Gastroesophageal sphincter (tissue), 4 donors: ENCODE measurements at places on chromosomes 16 and 17.

DNA sequence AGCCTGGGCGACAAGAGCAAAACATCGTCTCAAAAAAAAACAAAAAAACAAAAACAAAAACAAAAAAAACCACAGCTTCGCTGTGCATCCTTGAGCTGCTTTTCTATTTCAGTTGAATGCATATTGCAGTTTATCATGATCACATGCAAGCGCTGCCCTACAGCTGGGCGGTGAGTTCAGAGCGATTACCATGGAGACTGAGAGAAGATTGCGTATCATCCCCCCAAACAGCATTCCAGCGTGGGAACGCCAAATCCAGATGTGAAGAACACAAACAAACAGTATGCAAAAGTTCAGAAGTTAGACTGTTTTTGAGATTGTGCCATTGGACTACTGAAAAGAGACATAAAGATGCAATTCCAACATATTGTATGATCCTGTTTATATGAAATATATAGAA lies 15.1 kb upstream of the SLC52A1 start:
- ATAC-seq = no peak

DNA sequence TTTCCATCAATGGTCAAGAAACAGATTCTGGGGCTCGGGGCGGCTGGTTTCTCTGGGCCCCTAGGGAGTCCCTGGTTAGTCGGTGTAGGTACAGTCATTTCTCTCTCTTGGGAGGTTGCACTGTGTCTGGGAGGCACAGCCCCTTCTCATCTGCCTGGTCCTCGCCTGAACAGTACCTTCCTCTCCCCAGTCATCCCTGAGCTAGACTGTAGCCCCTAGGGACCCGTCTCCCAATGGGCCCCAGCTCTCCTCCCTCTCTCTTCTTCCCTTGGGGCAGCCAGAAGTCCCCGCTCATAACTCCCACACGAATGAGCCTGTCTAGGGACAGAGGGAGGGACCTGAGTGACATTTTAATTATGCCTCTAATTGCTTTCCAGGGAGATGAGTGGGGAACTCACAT lies 20.2 kb upstream of the CPSF4L start:
- no peak for ATAC-seq

- ATAC-seq = no peak
Measured at GRCh38 chr16:69145658-69146057, 13.2 kb downstream of the UTP4 start.

DNA sequence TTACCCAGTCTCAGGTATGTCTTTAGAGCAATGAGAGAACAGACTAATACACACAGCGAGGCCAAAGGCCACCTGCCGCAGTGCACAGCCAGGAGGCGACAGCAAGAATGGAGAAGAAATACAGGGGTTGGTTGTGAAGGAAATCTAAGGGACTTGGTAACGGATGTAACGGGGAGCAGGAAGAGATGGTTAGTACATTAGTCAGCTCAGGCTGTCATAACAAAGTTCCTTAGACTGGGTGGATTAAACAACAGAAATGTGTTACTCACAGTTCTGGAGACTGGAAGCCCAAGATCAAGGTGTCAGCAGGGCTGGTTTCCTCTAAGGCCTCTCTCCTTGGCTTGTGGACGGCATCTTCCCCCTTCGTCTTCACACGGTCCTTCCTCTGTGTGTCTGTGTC lies 47.1 kb downstream of the TVP23C start:
- no peak for ATAC-seq

GRCh38 chr17:35057332-35057915 lies 6.1 kb downstream of the RFFL start:
- no peak for ATAC-seq

DNA sequence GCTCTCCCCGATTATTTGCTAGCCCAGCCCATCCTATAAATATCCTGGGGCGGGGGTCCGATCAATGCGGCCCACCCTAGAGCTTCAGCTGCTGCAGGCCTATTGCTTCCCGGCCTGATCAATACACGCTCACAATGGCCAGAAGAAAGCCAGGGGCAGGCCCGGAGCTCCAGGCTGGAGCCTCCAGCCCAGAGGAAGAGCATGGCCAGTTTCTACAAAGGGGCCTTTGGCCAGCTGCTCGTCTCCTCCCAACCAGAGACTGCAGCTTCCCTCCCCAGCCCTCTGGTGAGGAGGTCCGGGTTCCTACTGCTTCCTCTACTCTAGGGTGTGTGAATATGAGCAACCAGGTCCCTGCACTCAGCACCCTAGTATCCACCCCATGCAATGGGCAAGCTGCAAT lies 36.7 kb downstream of the SALL1 start:
- no peak for ATAC-seq

DNA sequence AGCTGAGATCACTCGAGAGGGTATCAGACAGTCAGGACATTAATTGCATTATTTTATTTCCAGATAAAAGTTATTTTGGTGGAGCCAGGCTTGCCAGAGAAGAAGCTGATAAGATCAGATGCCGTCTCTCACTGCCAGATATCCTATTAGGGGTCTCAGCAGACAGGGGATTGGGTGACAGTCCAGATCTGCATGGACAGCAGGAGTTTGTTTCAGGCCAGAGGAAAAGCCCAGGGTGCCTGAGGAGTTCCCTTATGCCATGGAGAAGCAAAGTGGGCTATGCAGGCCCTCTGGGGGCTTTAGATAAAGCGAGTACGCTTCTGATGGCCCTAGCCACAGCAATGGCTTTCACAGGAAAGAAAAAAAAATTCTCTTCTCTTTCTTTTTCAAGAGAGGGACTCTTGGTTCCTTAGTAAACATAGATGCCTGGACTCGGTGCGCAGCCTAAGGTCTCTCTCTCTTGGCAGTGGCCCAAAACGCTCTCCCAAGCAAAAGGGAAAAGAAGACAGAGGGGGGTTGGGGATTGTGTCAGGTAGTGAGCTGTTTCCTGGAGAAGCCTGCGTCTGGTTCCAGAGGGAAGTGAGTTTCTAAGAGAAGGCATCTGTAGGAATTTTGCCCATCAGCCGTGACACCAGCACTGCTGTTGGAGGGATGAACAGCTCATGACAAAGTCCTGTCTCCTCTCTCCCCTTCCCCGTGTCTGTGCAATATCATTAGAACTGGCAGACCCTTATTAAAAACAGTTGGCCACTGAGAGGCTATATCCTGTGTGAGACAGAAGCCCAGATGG lies 166.3 kb upstream of the FOXF1 start:
- no peak for ATAC-seq

GRCh38 chr16:10080051-10080772 lies 102.0 kb downstream of the GRIN2A start:
- peak; percentile 80 for ATAC-seq

DNA sequence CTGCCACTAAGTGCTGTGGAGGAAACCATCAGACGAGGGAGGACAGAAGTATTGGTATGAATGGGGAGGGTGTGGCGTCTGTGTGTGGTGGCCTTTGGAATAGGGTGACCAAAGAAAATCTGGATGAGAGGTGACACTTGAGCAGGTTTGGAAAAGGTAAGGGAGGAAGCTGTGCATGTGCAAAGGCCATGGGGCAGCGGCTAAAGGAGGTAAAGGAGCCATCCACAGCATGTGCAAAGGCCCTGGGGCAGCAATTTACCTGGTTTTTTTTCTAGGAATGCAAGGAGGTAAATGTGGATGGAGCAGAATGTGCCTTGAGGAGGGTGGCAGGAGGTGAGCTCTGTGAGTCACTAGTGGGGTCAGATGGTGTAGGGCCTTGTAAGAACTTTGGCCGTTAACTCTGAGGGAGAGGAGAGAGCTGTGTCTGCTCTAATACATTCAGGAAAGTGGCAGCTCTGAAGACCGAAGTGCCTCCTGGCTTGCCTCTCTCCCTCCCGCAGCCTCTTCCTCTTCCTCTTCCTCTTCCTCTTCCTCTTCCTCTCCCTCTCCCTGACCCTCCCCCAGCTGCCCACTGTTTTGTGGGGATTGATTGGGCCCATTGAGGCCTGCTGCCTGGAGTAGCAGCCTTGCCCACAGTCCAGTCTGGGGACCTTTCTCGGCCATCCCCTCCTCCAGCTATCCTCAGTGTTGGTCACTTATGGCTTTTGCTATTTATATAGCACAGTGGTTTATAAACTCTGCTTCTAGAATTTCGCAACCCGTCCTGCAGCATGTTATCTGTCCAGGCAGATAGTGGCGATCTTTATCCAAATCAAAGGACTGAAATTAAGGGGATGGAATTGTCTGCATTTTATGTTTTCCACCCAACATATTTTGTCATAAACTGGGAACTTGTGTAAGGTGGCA lies 38.7 kb downstream of the CMIP start:
- no peak for ATAC-seq

DNA sequence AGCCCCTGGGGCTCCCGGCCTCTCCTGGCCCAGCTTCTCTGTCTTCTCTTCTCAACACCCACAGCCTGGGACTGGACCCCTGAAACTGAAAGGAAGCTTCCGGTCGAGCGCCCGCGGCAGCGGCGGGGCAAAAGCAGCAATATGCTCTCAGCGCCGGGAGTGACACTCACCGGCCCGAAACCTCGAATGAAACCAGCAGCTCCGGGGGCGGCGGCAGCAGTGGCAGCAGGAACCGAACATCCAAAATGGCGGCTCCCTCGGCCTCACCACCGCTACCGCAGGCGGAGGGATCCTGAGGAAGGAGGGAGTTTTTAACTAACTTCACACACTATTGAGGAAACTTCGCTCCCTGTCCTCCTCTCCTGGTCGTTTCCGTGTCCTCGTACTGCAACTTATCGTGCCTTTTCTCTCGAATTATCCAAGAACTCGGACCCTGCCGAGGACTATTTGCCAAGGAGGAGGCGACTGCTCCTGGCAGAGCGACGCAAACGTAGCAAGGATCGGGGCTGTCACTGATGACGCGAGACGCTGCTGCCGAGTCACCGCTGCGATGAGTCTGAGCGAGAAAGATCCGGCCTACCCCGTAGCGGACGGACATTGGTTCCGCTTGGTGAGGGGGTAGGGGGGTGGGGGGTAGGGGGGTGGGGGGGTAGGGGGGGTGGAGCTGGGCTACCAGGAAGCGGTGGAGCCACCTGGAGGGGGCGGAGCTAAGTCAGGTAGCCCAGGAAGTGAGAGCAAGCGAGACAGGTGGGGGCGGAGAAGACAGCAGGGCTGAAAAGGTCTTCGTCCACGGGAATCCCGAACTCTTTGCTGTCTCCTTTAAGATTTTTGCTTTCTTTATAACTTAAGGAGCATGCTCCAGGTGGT lies at the start of gene AP1G1:
Gene AP1G1 (minus strand): TSS at position 242 of the 867 bp plus-strand sequence. CDS start 19,355 bp downstream, outside the sequence.
- peak; percentile 99 for ATAC-seq

- ATAC-seq = no peak
Measured at GRCh38 chr16:69111876-69112230, 6.4 kb downstream of the HAS3 start.

GRCh38 chr16:66682271-66682670 lies 14.3 kb downstream of the CMTM4 start:
- no peak for ATAC-seq

DNA sequence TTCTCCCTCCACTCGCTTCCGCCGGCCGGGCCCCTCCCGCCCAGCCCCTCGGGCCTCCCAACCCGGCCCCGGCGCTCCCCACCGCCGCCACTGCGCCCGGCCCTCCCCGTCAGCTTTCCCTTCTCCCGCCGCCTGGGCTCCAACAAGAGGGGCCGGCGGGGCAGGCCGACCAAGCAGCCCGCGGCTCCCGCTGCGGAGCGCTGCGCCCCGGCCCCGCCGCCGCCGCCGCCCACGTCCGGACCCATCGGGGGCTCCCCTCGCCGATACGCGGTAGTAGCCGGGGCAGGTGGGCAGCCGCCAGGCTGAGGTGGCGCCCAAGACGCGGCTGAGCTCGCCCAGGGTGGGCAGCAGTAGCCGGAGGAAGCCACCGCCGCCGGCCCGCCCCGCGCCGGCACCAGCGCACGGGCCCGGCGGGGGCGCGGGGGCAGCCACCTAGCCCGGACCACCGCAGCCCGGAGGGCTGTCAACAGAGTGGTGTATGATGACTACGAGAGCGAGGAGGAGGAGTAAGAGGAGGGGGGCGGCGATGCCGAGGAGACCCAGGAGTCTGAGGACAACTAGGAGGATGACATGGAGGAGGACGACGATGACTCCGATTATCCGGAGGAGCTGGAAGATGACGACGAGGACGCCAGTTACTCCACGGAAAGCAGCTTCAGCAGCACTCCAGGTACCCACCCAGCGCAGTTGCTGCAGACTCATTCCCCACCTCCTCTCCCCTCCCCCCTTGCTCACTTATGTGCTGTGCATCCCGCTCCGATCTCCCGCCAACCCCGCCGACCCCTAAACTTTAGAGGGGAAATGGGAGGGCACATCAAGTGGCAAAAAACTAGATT lies 498 bp downstream of the LRRC37B start:
- ATAC-seq = peak; percentile 85

GRCh38 chr16:86584726-86585721 lies 6.7 kb downstream of the FOXL1 start:
- ATAC-seq = no peak

GRCh38 chr17:14050616-14051015 lies 18.7 kb upstream of the COX10 start:
- ATAC-seq = no peak

- peak; percentile 77 for ATAC-seq
Measured at GRCh38 chr17:752620-753219, 656 bp upstream of the GEMIN4 start.

- ATAC-seq = no peak
Measured at GRCh38 chr16:77539421-77540034, 104.7 kb upstream of the ADAMTS18 start.

DNA sequence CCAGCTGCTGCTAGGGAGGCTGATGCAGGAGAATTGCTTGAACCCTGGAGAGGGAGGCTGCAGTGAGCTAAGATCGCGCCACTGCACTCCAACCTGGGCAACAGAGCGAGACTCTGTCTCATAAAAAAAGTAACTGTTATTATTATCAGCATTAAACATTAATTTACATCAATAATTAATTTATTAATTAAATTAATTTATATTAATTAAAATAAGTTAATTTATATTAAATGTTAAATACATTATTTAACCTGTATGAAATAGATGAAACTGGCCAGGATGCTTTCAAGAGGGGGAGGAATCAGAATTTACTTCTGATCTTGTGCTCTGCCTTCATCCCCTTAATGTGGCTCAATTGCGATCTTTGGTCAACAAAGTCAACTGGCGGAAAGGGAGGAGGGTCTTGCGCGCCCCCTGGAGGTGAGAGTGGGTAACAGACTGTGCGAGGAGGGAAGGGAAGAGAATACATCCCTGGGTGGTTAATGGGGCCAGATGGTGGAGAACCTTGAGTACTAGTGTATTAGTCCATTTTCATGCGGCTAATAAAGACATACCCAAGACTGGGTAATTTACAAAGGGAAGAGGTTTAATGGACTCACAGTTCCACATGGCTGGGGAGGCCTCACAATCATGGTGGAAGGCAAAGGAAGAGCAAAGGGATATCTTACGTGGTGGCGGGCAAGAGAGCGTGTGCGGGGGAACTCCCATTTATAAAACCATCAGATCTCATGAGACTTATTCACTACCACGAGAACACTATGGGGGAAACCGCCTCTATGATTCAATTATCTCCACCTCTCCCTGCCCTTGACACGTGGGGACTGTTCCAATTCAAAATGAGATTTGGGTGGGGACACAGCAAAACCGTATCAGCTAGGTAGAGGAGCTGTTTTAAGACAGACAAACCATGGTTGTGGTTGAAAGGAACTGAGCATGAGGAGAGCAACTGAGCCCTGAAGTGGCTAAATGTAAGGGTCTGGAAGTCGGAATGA lies 15.7 kb upstream of the CPPED1 start:
- no peak for ATAC-seq

DNA sequence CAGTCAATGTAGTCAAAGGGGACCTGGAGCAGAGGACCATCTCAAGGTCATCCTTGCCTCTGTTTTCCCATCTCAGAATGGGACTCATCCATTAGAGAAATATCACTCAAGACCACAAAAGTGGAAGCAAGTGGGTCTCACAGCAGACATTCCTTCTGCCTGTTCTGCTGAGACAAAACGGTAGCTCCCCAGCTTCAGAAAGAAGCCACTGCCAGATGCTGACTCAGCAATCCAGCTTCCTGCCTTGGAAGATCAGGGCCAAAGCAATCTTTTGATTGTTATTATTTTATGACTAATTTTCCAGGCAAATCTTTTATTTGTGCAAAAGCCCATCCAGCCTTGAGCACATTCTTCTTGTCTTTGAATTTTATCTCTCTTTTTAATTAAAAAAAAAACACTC lies 86.8 kb downstream of the CCT6B start:
- no peak for ATAC-seq
